Fibroblast of skin of abdomen (primary cell): ENCODE measurements at places on chromosomes 5 and 9.

- peak; percentile 78 for DNase-seq
Observed at GRCh38 chr9:110769667-110770066, 101.1 kb downstream of the MUSK start.

GRCh38 chr9:133664173-133665050 is 28.2 kb downstream of the DBH start:
- no peak for DNase-seq

GRCh38 chr5:58122157-58122556 is 337.7 kb downstream of the PLK2 start:
- no peak for DNase-seq

DNA sequence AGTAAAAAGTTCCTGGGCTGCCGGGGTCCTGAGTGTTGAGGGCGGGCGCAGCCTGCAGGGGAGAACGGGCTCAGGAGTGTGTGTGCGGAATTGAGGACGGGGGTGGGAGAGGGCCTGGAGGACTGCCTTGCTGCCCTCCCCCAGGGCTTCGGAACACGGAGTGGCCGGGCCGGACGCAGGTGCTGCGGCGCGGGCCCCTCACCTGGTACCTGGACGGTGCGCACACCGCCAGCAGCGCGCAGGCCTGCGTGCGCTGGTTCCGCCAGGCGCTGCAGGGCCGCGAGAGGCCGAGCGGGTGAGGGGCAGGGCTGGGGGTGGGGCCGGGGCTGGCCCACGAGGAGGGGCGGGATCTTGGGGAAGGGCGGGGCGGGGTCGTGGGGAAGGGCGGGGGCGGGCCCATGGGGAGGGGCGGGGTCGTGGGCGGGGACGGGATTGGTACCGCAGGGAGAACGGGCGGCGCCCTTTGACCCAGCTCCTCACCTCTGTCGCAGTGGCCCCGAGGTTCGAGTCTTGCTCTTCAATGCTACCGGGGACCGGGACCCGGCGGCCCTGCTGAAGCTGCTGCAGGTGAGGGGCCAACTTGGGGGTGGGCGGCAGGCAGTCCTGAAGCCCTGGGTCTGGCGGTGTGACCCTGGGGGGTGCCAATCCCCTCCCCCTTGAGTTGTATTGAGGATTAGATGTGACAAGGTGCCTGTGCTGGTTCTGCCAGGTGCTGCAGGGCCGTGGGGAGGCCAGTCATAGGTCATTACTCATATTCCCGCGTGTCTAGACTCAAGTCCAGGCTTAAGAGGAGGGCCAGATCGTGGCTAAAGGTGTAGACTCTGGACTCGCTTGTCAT is 7.1 kb downstream of the FPGS start:
- DNase-seq = no peak

GRCh38 chr5:109656829-109657228 is 32.9 kb upstream of the MAN2A1 start:
- peak; percentile 89 for DNase-seq

DNA sequence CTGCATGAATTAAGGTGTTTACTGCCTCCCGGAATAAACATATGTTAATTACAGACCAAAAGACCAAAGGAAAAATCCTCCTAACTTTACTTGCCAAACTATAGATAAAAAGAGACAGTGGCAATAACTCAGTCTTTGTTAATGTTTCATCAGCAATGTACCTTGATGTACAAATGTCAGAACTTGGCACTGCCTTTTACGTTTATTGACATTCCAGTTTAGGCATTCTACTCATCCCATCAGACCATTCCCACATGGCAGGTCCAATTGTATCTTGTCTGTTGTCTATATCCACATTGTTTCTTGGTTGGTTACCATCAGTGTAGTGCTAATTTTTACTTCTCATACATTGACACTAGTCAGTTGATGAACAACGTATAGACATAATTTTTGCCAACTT is 85.5 kb downstream of the TEX10 start:
- DNase-seq = no peak

GRCh38 chr9:124268661-124269060 is 10.9 kb downstream of the NEK6 start:
- peak; percentile 60 for DNase-seq

DNA sequence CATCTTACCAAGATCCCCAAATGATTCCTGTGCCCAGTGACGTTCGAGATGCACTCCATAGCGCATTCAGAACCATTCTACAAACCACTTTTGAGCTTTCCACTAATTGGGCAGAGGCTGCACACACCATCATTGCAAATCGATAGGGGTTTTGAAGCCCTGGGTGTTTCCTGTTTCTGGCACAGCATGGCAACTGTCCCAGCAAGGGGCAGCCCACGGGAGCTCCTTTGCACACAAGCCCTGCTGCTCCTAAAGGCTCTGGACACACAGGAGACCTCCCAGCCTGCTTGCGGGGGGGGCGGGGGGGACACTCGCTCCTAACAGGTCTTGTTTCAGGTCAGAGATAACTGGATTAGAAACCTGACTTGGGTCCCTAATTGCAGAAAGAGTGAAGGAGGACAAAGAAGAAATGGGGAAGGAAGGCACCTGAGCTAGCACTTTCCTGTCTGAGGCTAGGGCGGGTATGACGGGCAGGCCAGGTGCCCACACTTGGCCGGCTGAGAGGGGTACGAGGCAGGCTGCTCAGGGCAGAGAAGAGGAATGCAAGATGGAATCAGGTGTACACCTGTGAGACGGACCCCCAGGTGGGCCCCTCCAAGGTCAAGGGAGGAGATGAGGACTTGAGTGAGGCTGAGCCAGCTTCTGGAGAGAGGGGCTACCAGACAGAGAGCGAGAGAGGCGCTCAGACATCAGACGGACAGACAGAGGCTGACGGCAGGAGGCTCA is 820 bp downstream of the FBP1 start:
- no peak for DNase-seq

GRCh38 chr9:68978066-68978465 is 35.8 kb downstream of the PRKACG start:
- no peak for DNase-seq

DNA sequence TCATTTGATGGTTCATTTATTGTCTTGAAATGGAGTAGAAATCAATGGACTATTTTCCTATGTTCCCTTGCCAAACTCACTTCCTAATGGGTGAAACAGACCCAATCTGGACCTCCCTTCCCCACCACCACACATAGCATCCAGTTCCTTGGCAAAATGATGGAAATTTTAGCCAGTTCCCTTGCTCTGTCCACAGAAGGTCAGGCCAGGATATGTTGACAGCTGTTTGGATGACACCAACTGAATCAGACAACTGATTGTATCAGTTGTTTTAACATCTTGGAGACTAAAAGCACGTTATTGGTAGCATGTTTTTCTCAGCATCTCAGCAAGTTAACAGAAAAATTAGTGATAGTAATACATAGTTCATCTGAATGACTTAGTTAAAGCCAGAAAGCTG is 534.8 kb downstream of the PSAT1 start:
- no peak for DNase-seq

GRCh38 chr5:1901983-1902382 is 19.3 kb upstream of the IRX4 start:
- DNase-seq = no peak

GRCh38 chr9:4290427-4290837 is 9.4 kb downstream of the GLIS3 start:
- DNase-seq = no peak

DNA sequence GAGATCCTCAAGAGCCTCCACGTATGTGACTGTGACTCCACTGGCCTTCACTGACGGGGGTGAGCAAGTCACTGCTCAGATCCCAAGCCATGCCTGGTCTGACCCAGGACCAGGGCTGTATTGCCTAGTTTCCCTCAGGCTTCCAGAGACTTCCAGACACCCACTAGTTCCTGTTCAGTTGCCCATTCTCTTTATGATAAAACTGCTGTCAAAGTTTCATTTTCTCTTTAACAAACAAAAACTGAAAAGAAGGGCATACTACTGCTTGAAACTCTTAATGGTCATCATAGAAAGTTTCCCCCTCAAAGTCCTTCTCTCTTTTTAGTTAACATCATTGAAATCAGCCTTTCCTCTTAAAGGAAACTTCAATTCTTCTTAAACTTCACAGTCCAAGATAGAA is 105.7 kb upstream of the GHR start:
- DNase-seq = no peak

GRCh38 chr9:107367727-107368502 is 84.8 kb downstream of the RAD23B start:
- no peak for DNase-seq

DNA sequence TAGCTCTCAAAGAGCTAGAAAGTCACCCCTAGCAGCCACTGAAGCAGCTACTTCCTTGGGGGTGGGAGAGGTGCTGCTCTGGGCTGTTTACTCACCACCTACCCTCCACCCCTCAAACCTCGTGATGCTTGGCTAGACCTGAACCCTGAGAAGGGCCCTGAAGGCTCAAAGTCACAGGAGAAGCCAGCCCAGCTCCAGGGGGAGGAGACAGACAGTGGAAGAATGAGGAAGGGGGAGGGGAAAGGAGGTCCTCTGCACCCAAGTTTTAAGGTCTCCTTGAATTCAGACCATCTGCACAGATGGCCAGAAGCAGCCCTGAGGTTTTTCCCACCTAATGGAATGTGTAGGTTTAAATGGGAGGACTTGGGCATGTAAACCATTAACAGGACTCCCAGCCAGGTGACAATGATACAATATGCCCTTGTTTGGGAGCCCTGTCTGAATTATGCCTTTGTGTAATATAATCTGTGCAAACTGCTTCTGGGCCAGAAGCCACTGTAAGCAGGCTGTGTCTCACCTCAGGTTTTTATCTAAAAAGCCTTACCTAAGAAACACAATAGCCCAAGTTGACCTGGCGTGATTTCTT is 180.5 kb downstream of the PIK3R1 start:
- no peak for DNase-seq

DNA sequence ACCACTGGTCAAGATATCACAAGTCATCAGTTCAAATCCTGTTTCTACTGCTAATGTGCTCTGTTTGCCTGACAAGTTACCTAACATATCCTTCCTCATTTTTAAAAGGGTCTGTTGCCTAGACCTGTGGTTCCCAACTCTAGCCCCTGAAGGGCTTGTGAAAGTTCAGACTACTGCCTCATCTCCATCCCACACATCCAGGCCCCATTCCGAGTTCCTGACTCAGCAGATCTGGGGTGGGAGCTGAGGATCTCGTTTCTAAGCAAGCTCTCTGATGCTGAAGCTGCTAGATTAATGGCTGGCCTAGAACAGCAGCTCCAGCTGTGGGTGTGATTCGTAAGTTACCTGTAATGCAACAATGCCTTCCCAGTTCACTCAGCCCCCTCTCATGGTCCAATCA is 32.5 kb downstream of the S1PR3 start:
- DNase-seq = peak; percentile 28

DNA sequence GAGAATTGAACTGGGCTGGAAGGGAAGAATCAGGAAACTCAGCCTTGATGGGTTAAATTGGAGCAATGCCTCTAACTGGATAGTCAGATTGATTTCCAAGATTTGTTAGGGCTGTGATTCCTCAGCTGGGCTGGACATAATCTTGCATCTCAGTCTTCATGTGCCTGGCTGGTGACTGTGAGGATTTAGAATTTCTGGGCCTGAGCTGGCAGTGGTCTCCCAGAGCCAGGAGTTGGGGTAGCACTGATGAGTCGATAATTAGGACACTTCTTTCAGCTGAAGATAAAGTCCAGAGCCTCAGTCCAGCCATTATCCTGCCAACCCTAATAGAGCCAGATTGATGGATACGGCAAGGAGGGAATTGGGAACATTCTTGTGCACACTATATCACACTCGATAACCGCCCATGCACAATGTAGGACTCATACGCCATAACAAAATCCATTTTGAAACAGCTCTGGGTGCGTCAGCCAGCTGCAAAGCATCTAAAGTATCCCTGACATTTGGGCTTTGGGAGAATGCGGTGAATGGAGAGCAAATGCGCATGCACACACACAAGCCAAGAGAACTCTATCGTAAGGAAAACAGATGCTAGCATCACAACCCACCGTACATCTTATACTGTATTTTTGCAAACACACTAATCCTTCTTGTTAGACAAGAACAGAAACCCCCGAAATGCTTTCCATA is 405.1 kb upstream of the KLF4 start:
- DNase-seq = peak; percentile 96

GRCh38 chr5:116075191-116075831 is 9.5 kb upstream of the COMMD10 start:
- DNase-seq = no peak

DNA sequence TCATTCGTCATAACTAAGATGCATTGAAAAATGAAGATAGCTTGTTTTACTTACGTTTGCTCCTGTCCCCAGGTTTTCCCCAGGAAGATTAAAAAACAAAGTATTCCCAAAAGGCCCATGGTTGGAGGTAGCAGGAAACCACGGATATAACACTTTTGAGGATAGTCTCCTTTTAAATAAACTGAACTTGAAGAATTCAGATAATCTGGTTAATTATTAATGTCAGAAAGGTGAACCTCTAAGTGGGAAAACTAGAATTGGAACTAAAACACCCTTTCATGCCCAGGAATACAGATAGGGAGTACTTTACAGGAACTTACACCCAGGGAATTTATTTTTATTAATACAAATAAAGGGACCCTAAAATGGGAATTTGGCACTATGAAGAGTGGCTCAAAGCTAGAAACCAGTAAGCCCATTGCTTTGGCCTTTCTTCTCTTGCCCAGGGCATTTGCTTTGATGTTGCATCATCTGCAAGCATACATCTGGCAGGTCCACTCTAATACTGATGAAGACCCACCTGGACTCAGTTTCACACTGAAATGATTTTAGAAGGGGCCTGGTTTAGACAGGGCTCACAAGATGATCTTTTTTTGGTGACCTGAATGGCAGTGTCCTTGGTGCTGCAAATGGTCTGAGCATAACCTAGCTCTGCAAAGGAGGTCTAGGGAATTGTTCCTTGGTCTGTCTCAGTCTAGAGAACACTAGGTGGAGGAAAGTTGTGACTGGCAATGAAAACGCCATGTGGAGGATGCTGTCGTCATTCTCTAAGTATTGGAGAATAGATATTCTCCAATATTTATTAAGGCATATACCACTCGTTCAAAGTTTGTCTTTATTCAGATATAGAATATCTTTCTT is at the start of gene C5:
Gene C5 (minus strand): TSS at position 148 of the 861 bp plus-strand sequence. CDS start 29 bp downstream, at position 119.
- no peak for DNase-seq

- no peak for DNase-seq
Observed at GRCh38 chr9:21265421-21266189, 25.8 kb upstream of the IFNA14 start.

DNA sequence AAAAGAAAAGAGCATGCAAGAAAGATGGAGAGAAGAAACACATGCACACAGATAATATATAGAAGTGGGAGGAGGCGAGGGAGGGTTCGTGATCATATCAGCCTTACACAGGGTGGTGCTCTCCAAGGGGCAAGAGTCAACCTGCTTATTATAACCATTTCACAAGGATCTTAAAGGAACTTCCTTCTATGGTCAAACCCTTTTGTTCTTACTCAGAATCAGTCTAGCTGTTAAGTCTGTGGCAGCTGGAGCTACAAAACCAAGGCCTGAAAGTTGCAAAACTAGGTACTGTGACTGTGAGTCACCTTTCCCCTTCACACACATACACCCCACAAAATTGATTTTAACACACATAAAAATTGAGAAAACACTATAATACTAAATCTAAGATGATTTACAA is 18.5 kb upstream of the ERMP1 start:
- peak; percentile 4 for DNase-seq

DNA sequence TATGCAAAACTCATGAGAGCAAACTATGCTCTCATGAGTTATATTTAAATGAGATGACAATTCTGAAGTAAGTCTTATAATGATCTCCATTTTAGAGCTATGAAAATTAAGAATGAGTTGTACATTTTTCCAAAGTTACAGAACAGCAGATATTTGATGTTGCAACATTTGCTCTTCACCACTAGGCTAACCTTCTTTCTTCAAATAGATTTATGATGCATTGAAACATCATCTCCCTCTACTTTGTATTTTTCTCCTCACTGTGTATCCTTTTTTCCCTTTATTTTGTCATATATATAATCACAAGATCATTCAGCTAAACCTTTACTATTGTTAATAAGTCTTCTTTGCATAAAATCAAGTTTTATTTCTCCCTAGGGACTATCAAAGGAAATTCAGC is 497.7 kb upstream of the TYRP1 start:
- no peak for DNase-seq

- DNase-seq = no peak
Observed at GRCh38 chr5:146516151-146516475, at the start of gene GPR151. GPR151 (minus strand) TSS chr5:146516190; CDS start chr5:146516113, 77 bp downstream.
